CD4-positive, alpha-beta T cell treated with Interleukin-1 beta for 1 hour (primary cell): ENCODE measurements at places on chromosomes 1 and 21.
A peak's percentile ranks its signal among the peaks of the same experiment; 100 is the strongest.

DNA sequence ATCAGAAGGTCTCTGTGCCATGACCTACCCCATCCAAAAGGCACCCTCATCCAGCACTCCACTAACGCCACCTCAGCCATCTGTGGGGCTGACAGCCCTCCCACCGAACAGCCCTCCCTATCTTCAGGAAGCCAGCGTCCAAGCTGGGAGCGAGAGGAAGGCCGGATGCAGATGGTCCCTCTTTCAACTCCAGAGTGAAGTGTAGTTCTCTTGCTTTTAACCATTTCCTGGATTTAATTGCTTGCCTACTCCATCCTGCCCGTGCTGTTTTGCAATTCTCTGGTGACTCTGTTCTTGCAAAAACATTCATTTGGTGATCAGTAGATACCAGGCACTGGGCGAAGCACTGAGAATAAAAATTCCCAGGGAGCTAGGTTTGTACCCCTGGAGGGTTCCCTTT is 8.2 kb upstream of the DYRK1A start:
- no peak for DNase-seq

- DNase-seq, result no peak
Measured at GRCh38 chr1:12448746-12449177, 169.2 kb downstream of the DHRS3 start.

DNA sequence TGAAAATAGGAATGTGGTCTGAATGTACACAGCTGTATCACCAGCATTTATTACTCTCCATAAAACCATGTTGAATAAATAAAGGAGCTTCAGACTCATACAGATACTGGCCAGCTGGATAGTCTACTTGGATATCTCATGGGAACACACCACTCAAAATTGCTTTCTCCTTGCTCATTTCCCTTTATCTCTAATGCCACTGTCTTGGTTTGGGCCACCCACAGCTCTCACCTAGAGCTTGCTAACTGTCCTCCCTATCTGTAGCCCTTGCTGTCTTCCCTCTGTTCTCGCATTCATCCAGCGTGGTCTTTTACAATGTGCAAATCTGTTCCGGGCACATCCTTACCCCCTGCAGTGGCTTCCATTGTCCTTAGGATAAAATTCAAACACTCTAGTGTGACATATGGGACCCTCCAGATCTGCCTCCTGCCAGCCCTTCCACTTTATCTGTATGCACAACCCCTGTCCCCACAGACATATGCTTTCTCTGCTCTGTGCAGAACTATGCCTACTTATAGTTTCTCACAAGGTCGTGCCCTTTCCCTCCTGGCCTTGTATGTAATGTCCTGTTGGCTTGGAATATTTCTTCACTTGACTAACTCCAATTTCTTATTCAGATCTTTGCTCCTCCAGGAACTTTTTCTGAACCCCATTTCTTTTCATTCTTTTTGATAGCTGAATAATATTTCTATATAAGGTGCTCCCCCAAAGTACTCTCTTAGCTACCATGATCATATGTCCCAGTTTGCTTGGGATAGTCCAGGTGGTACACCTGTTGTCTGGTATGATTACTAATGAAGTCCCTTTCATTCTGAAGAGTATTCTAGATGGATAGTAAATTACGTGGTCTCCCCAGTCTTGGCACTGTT is 2.9 kb downstream of the FLVCR1 start:
- no peak for DNase-seq

- DNase-seq, result peak; percentile 53
Measured at GRCh38 chr1:20212685-20213331, 26.5 kb upstream of the PLA2G2C start.

DNA sequence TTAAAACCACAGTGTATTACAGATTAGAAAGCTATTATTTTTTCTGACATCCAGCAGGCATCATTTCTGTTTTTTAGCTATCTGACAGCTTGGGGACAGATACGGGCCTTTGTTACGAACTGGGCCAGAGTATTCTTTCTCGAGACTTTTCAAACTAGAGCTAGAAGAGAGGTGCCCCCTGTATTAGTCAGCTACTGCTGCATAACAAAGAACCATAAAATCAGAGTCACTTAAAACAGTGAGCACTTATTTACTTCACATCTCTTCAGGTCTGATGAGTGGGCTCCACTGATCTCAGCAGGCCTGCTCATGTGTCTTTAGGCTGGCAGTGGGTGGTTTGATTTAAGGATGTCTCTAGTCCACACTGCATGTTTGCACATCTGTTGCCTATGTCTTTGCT is 67.8 kb downstream of the BACH1 start:
- no peak for DNase-seq

- DNase-seq, result no peak
Measured at GRCh38 chr1:79895573-79895972, 889.0 kb upstream of the ADGRL4 start.

DNA sequence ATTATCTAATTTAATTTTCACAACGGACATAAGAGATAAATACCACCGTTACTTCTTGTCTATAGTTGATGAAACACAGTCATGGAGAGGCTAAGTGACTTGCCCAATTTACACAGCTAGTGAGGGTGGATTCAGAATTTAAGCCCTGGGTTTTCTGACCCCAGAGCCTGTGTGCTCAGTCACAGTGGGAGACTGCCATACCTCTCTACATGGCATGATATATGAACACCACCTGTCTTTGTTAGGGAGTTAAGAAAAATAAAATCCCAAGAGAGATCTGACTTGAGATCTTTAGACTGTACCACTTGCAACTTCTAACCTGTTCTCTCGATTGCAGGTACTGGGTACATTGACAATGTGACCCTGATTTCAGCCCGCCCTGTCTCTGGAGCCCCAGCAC is 40.3 kb downstream of the LAMC2 start:
- no peak for DNase-seq

DNA sequence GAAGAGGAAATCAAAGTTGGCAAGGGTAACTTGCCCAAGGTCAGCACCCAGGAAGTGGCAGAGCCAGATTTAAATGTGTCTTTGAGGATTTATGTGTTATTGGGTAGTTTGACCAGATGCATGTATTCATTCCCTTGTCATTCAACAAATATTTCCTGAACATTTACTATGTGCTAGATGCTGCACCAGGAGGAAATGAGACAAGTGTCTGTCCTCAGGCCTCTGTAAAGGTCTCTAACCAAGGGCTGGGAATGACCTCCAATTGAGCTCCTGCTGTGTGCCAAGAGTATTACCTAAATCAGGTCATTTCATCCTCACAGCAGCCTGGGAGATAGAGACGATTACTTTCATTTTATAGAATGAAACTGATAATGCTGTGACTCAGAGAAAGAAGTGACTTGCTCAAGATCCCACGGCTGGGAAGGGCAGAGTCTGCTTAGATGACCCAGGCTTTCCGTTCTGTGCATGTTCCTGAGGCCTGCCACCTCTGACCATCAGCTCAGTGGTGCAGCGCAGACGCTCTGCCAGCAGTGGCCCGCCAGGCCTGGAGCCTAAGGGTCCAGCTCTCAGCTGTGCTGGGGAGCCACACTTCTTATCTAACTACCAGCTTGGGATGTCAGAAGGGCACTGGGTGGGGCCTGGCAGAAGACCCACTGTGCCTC is 3.5 kb upstream of the TTC22 start:
- DNase-seq, result no peak

DNA sequence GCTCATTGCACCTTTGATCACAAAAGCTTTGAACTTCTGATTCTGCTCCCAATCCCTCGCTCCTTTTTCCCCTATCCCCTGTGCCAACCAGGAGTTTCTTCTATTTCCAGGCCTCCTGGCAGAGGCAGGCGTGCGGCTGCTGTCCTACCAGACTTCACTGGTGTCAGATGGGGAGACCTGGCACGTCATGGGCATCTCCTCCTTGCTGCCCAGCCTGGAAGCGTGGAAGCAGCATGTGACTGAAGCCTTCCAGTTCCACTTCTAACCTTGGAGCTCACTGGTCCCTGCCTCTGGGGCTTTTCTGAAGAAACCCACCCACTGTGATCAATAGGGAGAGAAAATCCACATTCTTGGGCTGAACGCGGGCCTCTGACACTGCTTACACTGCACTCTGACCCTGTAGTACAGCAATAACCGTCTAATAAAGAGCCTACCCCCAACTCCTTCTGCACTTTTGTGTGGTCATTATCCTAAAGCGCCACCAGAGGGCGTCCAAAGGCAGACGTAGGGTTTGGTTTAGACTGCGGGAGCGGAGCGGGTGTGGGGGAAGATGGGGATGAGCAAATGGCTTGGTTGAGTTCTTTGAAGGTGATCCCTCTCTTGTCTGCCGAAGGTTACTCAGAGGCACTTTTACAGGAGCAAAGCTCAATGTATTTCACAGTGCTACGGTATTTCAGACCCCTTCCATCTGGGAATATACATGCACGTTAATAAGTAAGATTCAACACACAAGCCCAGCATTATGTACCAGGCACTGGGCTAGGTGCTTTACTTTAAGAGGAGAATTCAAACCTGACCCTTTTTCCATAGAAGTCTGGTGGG is 24.7 kb downstream of the HMGCS2 start:
- DNase-seq, result peak; percentile 29

- DNase-seq, result peak; percentile 25
Measured at GRCh38 chr1:7975212-7975865, 13.8 kb downstream of the PARK7 start.

DNA sequence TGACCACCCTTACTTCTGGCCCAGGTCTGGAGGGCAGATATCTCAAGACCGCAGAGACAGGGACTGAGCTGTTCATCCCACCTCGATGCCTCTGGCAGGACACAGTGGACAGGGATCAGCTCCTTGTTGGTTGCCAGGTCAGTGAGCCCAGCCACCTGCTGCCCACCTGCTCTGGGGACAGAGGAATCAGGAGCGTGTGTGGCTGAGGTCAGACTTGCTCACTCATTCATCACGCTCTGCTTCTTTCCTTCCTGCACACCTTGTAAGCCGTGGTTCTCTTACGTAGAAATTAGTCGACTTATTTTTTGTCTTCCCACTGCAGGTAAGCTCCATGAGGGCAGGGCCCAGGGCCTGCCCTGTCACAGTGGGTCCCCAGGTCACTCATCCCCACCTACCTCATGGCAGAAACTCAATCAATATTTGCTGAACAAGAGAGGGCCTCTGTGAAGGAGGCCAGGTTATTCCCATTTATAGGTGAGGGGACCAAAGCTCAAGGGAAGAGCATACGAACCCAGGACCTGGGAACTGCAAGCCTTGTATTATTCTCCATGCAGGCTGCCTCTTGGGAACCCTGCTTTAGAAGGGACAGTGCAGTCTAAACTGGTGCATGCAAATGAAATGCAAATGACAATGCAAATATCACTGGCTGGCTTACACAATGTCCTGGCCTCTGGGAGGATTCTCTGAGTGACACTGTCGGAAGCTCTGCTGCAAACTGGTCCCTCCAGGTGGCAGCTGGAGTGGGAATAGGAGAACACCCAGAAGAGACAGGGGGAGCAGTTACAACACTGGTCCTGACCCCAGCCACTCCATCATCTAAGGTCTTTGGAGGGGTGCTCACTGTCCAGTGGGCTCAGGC is 58.4 kb upstream of the PAX7 start:
- DNase-seq, result no peak

GRCh38 chr1:9606458-9606857 is 17.7 kb downstream of the TMEM201 start:
- no peak for DNase-seq

- DNase-seq, result no peak
Measured at GRCh38 chr1:189597083-189597482, 880.6 kb downstream of the BRINP3 start.
